Endothelial cell (in vitro differentiated cells): ENCODE measurements at places on chromosomes 11 and 22.

DNA sequence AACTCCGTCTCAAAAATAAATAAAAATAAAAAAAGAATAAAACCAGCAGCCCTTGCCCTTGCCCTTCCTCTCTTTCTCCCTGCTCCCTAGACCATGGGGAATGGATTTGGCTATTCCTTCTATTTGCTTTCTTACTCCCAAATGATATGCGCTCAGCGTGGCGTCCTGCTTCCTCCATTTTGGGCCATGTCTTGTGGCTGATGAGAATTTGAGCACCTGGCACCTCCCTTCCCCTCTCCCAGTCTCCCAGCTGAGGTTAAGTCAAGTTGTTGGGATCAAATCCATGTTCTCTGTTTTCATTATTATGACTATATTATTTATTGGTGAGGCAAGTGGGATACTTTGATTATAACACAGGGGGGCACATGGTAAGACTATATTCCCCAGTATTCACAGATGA lies 10.8 kb upstream of the CTTN start:
- H3K4me1 ChIP-seq = peaks cover 3% of the 10 kb centered on the region
- no peak overlapping the region for H3K27ac ChIP-seq
- peaks cover 8% of the 10 kb centered on the region for H3K27me3 ChIP-seq
- H3K36me3 ChIP-seq = peaks cover 20% of the 10 kb centered on the region
- no peak for DNase-seq

DNA sequence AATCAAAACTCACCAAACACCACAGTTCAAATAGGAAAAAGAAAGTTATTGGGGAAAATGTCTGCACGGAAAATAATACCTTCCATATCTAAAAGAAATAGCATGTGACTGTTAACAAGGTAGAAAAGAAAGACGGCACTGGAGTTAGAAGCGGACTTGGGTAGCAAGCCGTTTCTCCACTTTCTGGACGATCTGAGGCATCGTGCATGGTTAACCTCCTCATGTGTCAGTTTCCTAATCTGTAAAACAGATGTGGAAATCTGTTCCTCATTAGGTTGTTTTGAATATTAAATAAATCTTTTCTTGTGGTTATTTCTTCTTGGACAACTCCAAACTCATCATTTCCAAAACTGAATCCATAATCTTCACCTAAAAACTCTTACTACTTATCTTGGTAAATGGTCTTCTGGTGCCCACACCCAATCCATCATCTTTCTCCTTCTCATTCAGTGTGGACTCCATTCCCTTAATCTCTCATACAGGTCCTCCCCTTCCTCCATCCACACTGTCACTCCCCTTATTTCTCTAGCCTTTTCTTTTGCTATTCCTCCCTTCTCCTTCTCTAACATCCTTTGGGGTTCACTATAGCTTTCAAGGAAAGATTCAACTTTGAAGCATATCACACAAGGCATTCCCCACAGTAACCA lies 53.5 kb downstream of the VSIG10L2 start:
- peaks cover 18% of the 10 kb centered on the region for H3K36me3 ChIP-seq
- H3K27ac ChIP-seq = no peak overlapping the region
- no peak overlapping the region for H3K4me3 ChIP-seq
- H3K4me1 ChIP-seq = no peaks in the 10 kb centered on the region
- peaks cover 1% of the 10 kb centered on the region for H3K27me3 ChIP-seq
- no peak for DNase-seq

DNA sequence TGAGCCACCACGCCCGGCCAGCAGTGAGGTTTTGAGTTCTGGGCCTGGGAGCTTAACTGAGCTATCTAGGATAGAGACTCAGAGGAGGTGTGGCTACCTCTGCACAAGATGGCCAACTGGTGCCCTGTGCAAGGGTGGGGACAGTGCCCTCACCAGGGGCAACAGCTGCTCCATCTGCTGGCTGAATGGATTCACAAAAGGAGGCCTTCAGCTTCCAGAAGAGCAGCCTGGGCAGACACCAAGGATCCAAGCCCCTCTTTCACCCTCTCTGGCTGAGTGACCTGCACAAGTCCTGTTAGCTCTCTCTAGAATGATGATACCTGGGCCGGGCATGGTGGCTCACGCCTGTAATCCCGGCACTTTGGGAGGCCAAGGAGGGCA lies 33.5 kb upstream of the BAIAP2L2 start:
- no peak overlapping the region for H3K4me3 ChIP-seq
- no peak overlapping the region for H3K27ac ChIP-seq
- DNase-seq = no peak
- peaks cover 8% of the 10 kb centered on the region for H3K36me3 ChIP-seq
- no peaks in the 10 kb centered on the region for H3K27me3 ChIP-seq
- H3K4me1 ChIP-seq = peaks cover 4% of the 10 kb centered on the region

- H3K4me3 ChIP-seq = no peak overlapping the region
- no peaks in the 10 kb centered on the region for H3K4me1 ChIP-seq
- no peak overlapping the region for H3K27ac ChIP-seq
- H3K27me3 ChIP-seq = peaks cover 2% of the 10 kb centered on the region
- H3K36me3 ChIP-seq = no peaks in the 10 kb centered on the region
Measured at GRCh38 chr11:7220636-7221035, 31.1 kb upstream of the SYT9 start.

GRCh38 chr11:131868629-131869507 lies 498.5 kb downstream of the NTM start:
- DNase-seq = no peak
- H3K4me3 ChIP-seq = peak overlapping the region; percentile 6

DNA sequence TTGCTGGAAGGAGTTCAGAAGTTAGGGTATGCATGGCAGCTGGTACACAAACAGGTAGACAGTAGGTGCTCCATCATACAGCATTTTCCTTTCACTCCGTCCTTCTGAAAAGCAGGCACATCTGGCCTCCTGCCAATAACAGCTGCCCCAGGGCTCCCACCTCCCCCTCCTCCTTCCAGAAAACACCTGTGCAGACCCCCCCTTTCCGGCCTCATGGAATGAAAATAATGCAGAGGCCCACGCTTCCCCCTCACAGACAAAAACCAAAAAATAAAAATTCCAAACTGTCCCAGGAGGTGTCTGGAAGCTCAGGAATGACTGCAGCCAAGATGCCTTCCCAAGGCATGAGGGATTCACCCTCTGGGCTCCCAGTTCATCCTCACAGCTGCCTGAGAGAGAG lies 185.5 kb downstream of the MN1 start:
- no peaks in the 10 kb centered on the region for H3K36me3 ChIP-seq
- no peak overlapping the region for H3K4me3 ChIP-seq
- no peak overlapping the region for H3K27ac ChIP-seq
- DNase-seq = no peak

DNA sequence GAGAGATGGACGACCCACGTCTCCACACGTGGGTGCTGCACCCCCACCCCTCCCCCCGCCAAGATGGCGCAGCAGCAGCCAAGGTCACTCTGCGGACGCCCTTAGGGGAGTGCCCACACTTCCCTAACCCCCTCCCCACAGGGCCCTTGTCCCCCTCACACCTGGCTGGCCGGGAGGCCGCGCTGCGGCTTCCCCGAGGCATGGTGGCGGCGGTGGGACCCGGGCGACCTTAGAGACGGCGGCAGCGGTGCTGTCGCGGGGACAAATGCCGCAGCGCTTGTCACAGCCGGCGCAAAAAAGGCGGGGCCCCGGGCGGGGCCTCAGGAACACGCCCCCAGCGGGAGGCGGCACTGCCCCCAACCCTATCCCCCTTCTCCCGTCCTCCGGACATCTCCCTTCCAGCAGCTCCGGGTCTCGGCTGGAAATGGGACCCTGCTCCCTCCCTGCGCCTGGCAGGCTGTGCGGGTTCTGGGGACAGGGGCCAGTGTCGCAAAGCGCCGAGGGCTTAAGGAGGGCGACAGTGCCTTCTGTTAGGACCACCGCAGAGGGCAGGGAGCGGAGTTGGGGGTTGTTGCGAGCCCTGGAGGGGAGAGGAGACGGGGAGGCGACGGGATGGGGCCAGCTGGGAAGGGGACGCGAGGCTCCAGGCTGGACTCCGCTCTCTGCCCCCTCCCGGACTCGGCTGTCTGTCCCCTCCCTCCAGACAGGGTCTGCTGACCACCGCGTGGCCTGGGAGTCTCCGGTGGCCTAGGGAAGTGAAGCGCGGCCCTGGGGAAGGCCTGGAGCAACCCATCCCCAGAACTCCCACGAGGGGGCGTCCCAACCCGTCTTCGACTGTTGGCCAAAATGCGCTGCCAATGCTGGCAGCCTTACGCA lies at the start of gene CHCHD10:
Gene CHCHD10 (minus strand): TSS at position 300 of the 876 bp plus-strand sequence. CDS start 98 bp downstream, at position 202.
- H3K4me1 ChIP-seq = peaks cover 10% of the 10 kb centered on the region
- H3K36me3 ChIP-seq = no peaks in the 10 kb centered on the region
- DNase-seq = peak; percentile 94
- H3K27me3 ChIP-seq = no peaks in the 10 kb centered on the region

DNA sequence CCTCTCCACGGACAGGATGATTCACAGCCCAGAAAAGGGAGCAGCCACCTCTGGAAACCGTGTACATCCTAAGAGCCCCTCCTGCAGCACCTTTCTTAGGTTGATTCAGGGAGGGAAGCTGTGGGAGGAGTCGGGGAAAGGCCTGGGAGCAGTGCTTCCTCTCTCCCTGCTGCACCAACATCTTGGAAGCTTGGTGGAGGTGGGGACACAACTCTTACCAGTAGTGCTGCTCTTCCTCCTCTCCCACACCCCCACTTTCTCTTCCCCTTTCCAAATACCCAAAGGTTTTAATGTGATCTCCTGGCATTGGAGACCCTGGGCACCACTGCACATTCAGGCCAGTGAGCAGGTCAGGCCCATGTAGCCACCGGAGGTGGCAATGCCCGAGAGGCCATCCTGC lies 46.4 kb upstream of the HORMAD2 start:
- H3K27me3 ChIP-seq = no peaks in the 10 kb centered on the region
- H3K36me3 ChIP-seq = no peaks in the 10 kb centered on the region
- no peak for DNase-seq
- no peak overlapping the region for H3K4me3 ChIP-seq
- H3K27ac ChIP-seq = no peak overlapping the region
- H3K4me1 ChIP-seq = no peaks in the 10 kb centered on the region

GRCh38 chr11:14956111-14956510 lies 16.0 kb downstream of the CALCA start:
- H3K36me3 ChIP-seq = no peaks in the 10 kb centered on the region
- no peak overlapping the region for H3K27ac ChIP-seq
- no peak for DNase-seq

GRCh38 chr11:107834995-107835394 lies 23.6 kb downstream of the SLC35F2 start:
- H3K4me1 ChIP-seq = peaks cover 6% of the 10 kb centered on the region
- H3K4me3 ChIP-seq = no peak overlapping the region
- peaks cover 1% of the 10 kb centered on the region for H3K27me3 ChIP-seq
- no peak overlapping the region for H3K27ac ChIP-seq
- no peak for DNase-seq
- H3K36me3 ChIP-seq = no peaks in the 10 kb centered on the region

DNA sequence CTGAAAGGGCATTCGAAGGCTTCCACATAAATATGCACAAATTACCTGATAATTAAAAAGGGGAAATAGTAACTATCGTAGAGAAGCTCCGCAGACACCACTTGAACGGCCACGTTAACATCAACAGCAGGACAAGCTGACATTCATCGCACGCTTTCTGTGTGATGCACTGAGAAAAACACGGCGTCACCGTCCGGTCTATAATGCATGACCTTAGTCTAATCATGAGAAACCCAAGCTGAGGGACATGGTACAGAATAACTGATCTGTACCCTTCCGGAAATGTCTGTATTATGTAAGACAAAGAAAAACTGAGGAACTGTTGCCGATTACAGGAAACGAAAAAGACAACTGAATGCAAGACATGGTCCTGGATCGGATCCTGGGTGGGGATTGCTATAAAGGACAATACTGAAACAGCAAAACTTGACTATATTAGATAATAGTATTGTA lies 678 bp upstream of the RANGAP1 start:
- peaks cover 19% of the 10 kb centered on the region for H3K4me1 ChIP-seq
- peaks cover 9% of the 10 kb centered on the region for H3K36me3 ChIP-seq
- peaks cover 7% of the 10 kb centered on the region for H3K27me3 ChIP-seq

DNA sequence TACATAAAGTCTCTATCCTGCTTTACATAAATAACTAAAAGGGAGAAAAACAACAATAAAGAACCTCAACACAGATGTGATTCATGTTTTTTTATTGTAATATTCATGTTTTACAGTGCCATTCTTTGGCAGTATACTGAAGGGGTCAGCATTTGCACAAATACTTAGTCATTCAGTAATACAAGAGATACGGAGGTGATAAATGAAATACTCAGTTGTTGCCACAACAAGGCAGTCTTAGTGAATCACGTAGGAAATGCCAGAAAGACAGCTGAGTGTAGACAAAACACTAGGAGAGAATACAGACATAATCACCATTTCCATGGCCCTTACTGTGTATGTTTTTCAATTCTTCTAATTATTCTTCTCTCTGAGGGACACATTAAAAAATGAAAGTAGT lies 910.4 kb downstream of the METTL15 start:
- H3K4me3 ChIP-seq = no peak overlapping the region
- H3K27ac ChIP-seq = peak overlapping the region; percentile 79
- peaks cover 18% of the 10 kb centered on the region for H3K4me1 ChIP-seq
